Right atrium auricular region (tissue), 2 donors: ENCODE measurements at places on chromosomes 3 and 15. TPM values are rescaled to one million over a fixed set of nuclear protein-coding genes. Genes with fewer than 3 reads are reported as not detected.

- DNase-seq = peak; percentile 67
These were observed 588 bp upstream of the VIPR1 start for GRCh38 chr3:42501681-42502428.

DNA sequence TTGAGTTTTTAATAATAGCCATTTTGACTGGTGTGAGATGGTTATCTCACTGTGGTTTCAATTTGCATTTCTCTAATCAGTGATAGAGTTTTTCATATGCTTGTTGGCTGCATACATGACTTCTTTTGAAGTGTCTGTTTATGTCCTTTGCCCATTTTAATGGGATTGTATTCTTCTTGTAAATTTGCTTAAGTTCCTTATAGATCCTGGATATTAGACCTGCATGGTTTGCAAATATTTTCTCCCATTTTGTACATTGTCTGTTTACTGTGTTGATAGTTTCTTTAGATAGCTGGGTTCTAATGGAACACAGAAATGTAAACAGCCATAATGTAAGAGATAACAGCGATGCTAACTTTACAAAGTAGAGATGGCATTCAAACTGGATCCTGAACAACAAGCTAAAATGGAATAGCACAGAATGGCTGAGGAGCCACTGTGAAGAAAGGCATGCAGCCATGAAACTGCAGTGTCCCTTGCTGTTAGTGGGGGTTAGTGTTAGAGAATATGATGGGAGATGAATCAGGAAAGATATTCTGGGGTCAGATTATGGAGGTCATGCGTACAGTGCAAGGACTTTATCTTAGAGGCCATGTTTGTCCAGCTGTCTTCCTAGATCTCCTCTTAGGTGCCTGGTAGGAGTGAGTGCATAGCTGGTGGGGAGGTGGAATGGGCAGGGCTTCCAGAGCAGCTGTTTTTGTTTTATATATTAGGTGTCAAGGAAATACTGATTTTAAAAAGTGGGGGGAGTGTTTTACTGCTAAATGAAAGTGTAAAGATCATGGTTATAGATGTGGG is 48.1 kb downstream of the BBS4 start:
- no peak for DNase-seq

- DNase-seq = no peak
These were observed 2.3 kb upstream of the PDIA5 start for GRCh38 chr3:123064506-123064905.

The LCTL gene
- not detected for total RNA-seq
